ENCODE measurements at places on chromosomes 16 and 17.

DNA sequence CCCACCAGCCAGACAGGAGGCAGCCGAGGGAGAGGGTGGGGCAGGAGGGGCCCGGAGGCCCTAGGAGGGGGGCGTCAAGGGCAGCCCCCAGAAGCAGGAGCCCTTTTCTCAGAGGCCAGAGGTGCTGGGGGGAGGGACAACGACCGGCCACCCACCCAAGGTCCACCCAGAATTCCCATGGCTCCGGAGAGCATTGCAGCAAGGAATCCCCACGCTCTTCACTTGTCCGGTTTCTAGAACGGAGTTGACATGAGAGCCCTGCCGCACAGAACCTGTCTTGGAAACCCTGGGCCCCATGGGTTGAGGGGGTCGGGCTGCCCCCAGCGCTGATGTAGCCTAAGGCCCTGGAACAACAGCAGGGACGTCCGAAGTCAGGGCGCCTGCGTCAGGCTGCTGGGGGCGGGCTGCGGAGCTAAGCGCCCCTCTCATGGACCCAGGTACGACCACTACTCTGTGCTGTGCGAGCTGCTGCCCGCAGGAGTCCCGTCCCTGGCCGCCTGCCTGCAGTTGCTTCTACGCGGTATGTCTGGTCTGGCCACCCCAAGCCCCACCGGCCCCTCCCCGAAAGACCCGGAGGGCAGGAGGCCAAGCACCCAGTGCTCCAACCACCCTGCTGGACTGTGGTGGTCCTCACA lies 11.2 kb downstream of the CYBC1 start:
- no peak for DNase-seq

GRCh38 chr17:21193031-21193430 lies 20.9 kb downstream of the TMEM11 start:
- no peak for DNase-seq

DNA sequence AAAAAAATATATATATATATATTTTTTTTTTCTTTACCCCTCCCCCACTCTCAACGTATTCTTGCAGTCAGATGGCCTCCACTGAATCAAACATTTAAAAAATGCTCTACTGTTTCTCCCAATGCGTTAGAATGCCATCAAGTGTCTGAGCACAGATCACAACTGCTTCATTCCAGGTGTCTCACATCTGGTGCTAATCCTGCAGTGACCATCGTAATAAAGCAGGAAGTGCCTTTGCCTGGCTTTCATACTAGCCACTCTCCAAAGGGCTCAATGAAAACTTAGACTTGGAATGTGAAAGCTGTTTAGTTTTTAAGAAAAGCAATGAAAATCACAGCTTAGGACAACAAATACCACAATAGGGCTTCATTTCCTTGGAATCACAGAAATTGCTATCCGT lies 37.2 kb downstream of the SKAP1 start:
- no peak for DNase-seq

DNA sequence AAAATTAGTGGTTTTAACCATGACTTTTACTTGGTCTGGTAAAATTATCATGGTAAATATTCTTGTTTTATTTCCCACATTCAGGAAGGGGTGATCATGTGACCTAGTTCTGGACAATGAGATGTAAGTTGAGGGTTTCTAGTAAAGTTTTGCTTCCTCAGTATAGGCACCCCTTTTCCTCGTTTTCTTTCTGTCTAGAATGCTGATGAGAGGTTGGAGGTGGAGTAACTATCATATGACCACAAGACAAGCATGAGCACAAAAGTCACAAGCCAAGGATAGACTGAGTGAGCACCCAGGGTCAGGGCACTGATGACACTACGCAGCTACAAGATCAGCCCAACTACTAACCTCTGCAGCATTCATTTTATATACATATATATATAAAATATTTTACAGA lies 53.9 kb downstream of the MYO1D start:
- no peak for DNase-seq

GRCh38 chr16:46768809-46769208 lies 20.7 kb upstream of the MYLK3 start:
- DNase-seq = no peak

- DNase-seq = no peak
These were observed 10.5 kb upstream of the TIMP2 start for GRCh38 chr17:78935419-78936323.

GRCh38 chr16:67530013-67530939 lies 1.6 kb downstream of the RIPOR1 start:
- DNase-seq = no peak

GRCh38 chr17:43976963-43977837 lies 23.5 kb upstream of the PYY start:
- no peak for DNase-seq

- no peak for DNase-seq
These were observed 10.0 kb upstream of the PHLPP2 start for GRCh38 chr16:71734511-71734910.

GRCh38 chr17:4998027-4998731 lies 429 bp downstream of the KIF1C start:
- DNase-seq = no peak

DNA sequence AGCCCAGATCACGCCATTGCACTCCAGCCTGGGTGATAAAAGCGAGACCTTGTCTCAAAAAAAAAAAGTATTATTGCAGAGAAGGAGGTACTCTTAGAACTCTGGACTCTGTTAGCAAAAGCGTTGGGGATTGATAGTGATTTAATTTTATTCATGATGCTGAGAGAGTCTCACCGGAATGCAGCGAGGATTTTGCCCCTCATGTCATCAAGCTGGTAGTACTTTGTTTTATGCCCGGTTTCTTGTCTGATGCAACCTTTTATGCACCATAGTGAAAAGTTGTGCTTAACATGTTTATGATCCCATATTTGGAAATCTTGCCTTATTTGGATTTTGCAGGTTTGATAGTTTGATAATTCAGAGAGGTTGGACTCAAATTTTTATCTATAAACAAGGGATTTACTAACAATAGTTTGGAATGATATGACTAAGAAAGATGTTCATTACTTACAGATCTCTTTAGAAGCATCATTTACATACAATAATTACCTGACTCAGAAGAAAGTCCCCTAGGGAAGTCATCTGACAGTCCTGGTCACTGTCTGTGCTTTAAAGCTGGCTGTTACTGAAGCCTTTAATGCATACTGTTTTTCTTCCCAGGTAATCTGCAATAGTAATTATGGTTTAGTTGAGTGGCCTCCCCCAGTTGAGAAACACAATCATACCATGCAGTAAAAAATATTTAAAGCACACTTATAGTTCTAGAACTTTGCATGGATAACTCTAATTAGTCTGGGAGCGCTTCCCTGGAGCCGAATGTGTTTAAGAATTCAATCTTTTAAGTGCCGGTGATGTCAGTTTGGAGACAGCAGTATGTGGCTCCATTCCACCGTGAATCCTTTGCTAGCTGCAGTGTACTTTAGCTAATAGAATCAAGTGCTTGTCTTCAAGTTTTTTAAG lies 120.9 kb downstream of the PRKCA start:
- no peak for DNase-seq

Measured in stimulated activated CD4-positive, alpha-beta T cell treated with anti-CD3 and anti-CD28 coated beads, TNF-alpha, amount 100 ng/mL, for 4 hours (primary cell).